Stimulated activated CD8-positive, alpha-beta memory T cell treated with anti-CD3 and anti-CD28 coated beads, Interleukin-7, amount 100 ng/mL, for 1 hour (primary cell): ENCODE measurements at places on chromosomes 3 and 15.

DNA sequence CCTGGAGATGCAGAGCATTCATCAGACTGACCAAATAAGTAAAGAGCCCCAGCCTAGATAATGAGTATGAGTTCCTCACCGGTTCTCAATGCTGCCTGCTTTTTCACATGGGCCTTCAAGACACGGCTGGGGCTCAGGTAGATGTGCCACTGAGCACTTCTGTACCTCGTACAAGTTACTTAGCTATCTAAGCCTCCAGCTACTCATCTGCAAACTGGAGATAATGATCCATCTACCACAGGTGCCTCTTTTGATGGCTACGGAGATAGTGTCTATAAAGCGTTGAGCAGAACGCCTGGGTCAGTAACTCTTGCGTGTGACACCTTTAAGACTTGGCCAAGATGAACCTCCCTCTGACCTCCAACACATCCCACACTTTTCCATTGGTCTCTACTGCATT is 56.3 kb downstream of the CCR4 start:
- DNase-seq, result no peak

DNA sequence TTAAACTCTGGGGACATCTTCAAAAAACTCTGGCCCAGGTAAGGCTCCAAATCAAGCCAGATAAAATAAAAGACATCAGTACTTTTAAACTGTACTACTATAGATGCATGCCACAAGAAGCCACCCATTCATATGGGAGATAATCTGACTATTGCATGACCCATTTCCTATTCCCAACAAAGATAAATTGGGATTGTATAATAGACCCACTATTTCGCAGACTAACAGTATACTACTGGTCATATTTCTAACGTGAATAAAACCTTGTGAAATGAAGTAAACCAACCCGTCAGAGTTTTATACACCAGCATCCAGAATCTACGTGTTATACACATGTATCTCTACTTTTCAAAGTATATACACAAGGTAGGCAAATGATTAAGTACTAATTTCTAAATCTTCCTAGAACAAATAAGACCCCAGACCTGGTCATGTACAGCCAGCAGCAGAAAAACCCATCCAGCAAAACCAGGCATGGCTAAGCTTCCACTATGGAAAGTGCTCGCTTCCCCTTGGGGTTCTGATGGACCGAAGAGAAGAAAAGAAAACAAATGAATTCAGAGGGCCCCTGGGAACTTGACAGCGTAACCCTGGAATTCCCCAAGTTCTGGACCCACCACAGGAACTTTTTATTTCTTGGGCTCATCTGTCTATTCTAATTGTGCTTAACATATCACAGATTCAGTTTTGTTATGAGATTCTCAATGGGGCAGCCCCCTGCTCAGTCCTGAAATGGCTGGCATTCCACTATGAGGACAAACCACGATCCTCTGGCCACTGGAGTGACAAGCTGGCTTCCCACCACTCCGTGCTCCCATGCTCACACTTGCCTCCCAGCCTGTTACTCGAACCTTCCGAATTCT is 69.1 kb downstream of the MB21D2 start:
- DNase-seq, result no peak

DNA sequence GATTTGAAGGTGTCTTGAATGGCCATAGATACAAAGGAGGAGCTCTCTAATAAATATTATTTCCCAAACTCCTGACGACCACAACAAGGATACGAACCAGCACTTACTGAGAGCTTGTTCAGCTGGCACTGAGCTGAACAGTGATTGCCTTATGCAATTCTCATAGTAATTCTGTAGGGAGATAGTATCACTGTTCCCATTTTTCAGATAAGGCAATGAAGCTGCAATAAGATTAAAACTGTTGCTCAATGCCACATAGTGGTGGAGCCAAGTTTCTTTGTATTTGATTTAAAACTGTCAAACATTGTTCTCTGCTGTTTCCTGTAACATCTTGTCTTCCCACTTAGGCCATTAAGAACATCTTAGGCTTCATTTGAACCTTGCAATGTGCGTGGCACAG is 163.9 kb downstream of the RPLP1 start:
- DNase-seq, result no peak

DNA sequence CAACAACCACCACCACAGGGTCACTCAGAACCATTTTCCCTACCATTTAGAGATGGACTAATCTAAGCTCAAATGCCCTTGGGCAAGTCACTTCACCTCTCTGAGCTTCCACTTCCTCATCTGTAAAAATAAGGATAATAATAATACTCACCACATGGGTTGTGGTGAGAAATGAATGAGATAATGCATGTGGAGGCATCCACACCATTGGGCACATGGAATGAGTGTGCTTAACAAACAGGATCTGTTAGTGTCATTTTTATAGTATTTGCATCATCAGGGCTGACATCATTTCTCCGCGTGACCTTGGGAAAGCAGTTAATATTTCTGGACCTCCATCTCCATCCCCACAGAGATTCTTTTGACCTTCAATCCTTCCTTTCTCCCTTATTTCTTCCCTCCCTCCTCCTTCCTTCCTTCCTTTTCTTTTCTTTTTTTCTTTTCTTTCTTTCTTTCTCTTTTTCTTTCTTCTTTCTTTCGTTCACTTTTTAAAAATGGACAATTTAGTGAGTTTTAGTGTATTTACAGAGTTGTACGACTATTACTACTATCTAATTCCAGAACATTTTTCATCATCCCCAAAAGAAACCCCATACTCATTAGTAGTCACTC is 7.7 kb upstream of the RFT1 start:
- no peak for DNase-seq

GRCh38 chr3:175535351-175535750 is 676.2 kb downstream of the NAALADL2 start:
- no peak for DNase-seq

DNA sequence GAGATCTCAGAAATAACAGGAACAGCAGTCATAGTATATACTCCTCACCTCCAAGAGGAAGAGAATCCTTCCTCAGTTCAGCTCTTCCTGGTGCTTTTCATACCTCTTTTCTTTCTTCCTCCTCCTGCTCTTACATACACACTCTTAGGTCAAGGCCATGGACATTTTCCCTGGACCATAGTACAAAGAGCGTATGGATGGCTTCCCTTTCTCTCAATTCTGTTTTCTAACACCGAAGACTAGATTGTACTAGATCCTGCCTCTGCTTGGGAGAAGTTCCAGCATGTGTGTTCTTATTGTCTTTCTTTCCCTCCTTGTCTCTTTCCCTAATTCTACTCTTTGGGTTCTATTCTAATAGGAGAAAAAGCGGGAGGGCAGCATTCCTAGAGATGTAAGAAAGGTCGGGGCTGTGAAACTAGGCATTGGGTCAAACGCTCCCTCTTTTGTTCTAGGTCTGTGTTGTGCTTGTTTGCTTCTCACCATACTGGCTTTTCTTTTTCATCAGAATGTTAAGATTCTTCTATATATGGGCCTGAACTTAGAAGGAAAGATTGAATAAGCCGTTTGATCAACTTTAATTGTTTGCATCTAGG is 77.4 kb downstream of the VPS8 start:
- no peak for DNase-seq

DNA sequence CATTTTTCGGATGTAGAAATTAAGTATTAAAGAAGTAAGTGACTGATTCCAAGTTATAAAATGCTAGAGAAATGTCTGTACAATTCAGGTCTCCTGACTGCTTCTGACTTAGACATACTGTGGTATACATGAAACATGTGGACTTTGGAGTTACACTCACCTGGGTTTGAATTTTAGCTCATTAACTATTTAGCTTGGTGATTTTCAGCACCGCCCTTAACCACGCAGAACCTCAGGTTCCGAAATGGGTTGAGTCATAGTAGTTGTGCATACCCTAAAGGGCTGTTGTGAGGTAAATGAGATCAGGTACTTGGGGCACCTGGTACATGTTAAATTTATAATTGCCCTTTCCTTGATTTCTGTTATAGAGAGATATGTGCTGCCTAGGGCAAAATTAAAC is 32.9 kb upstream of the UTS2B start:
- no peak for DNase-seq

DNA sequence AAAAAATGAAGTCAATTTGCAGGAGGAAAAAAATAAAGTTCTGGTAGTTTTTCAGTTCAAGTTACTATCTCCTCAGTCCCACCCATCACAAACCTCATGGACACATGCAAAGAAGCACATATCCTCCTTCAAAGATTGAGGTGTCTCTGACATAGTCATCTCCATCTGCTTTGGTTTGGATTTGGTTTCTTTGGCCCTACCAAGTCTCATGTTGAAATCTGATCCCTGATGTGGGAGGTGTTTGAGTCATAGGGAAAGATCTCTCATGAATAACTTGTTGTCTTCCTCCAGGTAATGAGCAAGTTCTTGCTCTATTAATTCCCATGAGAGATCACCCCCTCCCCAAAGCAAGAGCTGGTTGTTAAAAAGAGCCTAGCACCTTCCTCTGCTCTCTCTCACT is 446.8 kb downstream of the IGSF11 start:
- no peak for DNase-seq

- DNase-seq, result no peak
Observed at GRCh38 chr15:68207176-68207935, 2.2 kb upstream of the CALML4 start.

DNA sequence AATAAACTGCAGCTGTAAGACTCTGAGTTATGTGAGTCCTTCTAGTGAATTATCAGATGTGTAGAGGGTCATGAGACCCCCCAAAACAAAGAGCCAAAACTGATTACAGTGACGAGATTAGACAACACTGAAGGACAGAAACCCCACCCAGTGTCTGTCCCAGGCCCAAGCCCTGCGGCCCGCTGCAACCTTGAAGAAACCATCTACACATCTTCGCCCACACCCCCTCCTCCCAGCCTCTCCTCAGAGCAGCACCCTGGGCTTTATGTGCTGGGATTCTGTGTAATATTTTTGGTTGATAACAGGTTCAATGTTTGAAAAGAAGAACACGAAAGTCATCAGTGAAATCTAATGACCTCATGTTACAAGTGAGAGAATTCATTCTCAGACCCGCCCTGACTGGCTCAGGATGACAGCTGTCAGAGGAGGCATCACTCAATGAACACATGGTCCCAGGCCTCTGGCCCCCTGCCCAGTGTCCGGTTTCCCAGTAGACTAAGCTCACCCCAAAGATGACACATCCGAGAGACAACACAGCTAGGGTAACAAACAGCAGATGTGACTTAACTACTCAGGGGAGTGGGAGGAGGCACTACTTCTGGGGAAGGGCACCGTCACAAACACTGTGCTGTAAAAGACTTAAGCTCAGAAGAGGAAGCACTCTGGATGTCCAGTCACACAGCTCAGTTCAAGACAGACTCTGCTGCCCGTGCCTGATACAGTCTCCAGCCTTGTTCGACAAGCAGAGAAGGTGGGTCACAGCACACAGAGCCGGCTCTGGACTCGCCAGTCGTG is 48.9 kb downstream of the NIPA2 start:
- DNase-seq, result no peak

DNA sequence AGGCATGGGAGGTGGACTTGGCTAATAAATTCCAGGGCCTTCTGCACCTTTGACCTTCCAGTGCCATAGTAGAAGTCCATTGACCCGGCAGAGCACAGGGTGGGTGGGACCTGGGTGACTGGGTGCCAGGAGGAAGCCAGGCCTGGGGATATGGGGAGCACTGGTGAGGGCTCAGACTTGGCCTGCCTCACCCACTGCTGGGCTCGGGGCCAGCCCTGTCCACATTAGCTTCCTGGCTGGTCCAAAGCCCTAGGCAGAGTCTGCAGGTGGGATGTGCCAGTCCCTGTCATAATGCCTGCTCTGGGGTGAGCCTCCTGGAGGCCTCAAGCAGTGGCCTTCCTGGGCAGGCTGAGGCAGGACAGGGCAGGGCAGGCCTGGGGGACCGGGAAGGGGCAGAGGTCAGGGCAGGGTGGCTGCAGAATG is 38.1 kb upstream of the CHRNB4 start:
- DNase-seq, result no peak

DNA sequence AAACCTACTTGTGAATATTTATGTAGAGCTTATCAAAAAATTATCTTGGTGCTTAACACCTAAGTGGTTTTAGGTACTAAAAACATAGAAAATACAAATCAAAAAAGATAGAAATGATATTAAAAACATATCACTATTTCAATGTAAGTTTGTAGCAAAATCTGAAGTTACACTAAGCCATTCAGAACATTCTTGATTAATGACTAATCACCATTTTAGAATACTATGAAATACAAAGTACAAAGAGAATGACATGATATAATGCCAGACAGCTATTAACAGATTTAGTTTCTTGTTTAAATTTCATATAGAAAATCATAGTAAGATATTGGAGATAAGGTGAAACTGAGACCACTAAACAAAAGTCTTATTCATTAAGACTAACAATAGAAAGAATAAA is 169.7 kb upstream of the AGTR1 start:
- DNase-seq, result no peak

GRCh38 chr3:34669490-34669889 is 871.1 kb downstream of the PDCD6IP start:
- no peak for DNase-seq
